ENCODE measurements at places on chromosomes 12 and 14.

GRCh38 chr12:93127582-93128331 lies 198.7 kb upstream of the EEA1 start:
- DNase-seq: no peak

GRCh38 chr12:57126561-57126960 lies 1.7 kb upstream of the LRP1 start:
- DNase-seq: no peak

DNA sequence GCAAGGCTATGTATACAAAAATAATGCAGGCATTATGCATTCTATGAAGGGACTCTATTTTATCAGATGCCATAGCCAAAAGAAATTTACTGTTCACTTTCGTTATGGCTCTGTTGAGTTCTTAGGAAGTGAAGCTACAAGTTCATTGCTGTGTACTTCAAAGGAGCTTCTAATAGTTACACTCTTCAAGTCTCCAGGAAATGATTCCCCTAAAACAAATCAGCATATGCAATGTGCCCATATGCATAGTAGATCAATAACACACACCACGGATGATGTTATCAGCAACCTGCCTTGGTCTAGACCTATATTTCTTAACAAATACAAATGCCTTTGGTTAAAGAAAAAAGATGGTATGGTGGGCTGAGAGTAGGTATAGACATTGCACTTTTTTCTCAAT lies 83.4 kb downstream of the AKAP6 start:
- DNase-seq: no peak

DNA sequence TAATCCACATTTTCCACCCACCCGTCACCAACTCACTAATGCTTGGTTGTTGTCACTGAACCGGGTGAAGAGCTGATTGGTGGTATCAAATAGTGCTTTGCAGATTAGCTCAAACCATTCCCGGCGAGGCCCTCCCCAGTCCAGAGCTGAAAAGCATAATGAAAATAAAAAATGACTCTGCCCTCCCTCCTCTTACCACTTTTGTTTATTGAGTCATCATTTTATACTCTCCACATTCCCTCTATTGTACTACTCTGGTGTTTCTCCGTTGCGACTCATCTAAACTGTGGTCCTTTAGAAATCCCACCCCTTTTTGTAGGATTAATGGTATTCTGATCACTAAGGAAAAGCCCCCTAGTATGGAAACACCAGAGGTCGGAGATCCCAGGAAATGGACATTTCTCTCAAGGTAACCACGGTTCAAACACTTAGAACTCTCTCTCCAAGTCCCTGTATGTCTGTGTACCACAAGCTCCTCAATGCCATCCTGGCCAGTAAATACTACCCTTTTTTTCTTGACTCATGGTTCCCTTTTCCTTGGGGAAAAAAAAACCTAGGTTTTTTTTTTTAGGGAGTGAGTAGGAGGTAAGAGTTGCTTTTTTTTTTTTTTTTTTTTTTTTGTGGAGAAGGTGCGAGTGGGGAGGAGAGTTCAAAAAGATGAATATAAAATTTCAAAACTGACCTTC lies 42.0 kb downstream of the AREL1 start:
- DNase-seq: no peak

DNA sequence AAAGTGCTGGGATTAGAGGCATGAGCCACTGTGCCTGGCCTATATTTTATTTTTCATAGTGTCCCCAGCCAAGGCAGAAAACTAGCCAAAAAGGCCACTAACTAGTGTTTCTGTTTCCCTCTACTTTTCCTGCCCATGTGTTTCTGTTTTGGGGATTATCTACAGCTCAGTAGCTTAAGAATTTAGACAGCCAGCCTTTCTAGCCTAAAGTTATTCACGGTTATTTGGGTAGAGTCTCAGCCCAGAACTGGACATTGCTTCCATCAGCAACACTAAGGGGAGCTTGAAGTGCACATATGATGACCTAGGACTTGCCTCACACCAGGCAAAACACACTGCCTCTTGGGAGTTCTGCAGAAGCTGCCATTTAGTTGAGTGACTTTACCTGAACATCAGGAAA lies 17.9 kb downstream of the PROX2 start:
- DNase-seq: no peak

- no peak for DNase-seq
Measured at GRCh38 chr12:124456133-124456651, 111.2 kb downstream of the NCOR2 start.

GRCh38 chr14:103739466-103739792 lies 23.8 kb downstream of the ZFYVE21 start:
- no peak for DNase-seq

DNA sequence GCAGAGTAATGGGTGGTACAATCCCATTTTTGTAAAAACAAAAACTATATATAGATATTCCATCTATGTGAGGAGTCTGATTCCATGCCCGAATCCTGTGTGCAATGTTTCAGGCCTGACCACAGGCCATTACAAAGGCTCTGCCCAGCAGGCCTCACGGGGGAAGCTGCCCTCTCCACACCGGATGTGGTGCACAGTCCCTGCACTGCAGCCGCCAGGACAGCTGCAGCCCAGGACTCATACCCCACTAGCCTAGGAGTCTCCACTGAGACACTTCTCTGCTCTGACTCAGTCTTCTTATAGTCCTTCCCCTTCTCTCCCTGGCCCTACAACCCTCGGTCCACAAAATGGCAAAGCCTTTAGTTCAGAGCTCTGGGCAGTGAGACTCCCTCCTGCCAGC lies 190.4 kb downstream of the PPM1H start:
- DNase-seq: no peak

GRCh38 chr14:23572836-23573235 lies 5.2 kb upstream of the AP1G2 start:
- no peak for DNase-seq

DNA sequence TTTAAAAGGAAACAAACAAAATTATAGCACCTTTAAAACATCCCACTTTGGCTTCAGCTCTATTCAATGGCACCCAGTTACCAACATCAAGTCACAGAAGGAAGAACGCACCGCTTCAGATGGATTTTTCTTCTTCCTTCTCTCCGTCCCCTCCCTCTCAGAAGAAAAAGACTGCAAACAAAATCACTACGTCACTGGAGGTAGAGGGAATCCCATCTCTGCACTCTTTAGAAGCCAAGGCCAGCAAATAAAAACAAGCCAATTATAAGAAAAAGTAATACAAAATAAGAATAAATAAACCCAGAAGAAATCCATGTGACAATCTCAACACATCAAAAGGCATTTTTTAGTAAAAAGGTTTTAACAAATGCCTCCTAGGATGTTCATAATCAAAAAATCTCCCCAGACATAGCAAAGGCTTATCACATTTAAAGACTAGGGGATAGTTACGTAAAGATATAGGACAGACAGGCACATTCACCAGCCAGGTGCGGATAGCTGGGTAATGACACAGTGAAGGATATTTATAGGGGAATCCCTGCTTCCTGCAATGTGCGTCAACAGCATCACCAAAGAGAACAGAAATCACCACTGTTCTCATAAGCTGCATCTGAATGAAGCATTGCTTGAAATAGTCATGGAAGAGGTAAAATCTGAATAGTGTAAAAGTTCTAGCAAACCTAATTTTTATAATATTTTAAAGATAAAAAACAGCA lies 89.4 kb downstream of the R3HDM2 start:
- DNase-seq: no peak

DNA sequence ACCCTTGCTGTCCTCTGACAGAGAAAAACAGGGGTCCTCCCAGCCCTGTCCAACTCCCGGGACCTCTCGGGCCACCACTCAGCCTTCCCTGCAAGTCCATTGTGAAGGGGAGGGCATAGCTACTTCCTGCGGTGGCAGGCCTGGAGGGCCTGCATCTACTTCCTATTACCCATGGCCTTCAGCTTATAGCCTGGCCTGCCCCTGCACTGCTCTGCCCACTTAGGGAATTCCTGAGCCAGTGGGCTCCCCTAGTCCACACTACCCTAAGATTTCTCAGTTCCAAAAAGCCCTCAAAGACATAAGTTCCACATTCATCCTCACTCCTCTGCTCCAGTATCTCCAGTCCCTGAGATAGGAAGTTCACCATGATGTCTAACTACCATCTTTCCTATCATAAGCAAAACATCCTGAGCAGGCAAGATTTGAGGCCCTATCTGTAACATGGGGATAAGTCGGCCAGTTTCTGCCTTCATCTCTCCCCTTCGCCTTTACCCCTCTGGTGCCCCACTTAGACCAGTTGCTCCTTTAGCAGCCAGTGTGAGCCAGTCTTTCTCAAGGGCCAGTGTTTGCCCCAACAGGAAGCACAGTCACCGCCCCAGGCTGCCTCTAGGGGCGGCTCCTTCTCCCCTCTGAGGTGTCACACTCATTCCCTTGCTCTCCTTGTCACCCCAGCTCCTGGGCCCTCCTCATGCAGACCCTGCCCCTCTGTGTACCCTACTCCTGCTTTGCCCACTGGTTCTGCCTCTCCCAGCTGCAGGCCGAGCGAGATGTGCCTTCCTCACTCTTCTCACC lies 10.9 kb downstream of the HDAC7 start:
- DNase-seq: no peak

DNA sequence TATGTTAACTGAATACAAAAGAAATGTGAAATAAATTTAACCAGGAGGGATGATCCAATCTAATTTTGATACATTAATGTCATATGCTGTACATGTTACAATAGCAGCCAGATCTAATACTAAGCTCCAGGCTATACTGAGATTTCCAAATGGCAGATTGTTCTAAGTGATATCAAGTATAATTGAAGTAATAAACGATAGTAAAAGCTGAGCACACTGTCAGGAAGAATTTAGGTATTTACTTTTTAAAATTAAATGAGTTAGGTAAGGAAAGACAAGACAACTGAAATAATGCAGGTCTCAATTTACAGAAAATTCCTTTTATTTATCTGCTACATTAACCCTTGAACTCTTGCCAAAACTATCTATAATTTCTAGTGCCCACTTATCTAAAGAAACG lies 39.9 kb downstream of the INSM2 start:
- no peak for DNase-seq

GRCh38 chr14:81176241-81176640 lies 44.5 kb downstream of the GTF2A1 start:
- DNase-seq: no peak

- DNase-seq: no peak
Measured at GRCh38 chr14:52910572-52910971, 40.3 kb downstream of the FERMT2 start.

DNA sequence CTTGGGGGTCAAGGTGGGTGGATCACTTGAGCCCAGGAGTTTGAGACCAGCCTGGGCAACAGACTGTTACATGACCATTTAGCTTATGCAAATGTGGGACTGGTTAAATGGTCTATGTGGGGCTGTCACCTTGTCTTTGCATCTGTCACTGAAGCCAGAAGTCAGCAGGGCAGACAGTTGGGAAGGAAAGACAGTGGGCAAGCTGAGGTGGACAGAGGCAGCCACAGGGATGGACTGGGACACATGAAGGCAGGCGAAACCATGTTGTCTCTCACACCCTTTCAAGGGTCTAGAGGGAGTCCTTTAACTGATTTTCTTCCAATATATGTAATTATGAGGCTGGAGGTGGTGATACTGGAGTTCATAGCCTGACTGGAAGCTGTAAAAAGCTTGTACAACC lies 426.4 kb downstream of the TMEM121 start:
- DNase-seq: no peak

DNA sequence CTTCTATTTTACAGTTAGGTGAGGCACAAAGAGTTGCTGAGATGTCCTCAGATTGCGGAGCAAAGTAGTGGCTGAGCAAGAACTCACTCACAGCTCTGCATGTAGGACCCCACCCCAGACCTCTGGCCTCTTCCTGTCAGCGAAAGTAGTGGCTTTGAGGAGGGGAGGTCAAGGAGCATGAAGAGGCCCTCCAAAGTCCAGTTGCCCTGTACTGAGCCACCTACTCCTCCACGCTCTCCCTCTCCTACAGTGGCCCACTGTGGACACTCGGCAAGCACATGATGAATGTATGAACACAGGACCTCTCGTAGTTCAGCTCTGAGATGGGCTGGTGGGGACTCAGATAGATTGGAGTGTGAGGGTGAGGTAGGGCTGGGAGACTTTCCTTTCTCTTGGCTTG lies 5.3 kb upstream of the PLEKHH1 start:
- DNase-seq: no peak

- DNase-seq: no peak
Measured at GRCh38 chr14:103531421-103532215, 2.6 kb downstream of the TRMT61A start.

- no peak for DNase-seq
Measured at GRCh38 chr12:16523951-16524331, 82.0 kb downstream of the LMO3 start.

GRCh38 chr12:9719790-9720189 lies 13.1 kb downstream of the CLECL1 start:
- no peak for DNase-seq

DNA sequence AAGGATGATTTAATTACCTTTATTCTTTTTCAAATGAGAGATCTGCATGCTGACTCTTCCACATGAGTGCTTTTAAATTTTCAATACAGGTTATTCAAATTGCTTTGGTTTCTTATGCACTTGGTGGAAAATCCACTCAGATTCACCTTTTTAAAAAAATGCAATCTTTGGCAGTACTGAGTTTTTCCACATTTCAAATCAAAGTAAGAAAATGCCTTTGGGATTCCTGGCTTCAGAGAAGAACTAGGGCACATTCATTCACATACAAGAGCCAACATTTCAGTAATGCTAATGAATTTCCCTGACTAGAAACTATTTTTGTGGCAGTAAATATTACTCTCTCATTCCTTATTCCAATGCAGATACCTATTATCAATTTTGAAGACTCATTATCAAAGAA lies 342.2 kb downstream of the ETNK1 start:
- DNase-seq: no peak

- no peak for DNase-seq
Measured at GRCh38 chr14:62674563-62675237, 370.6 kb downstream of the KCNH5 start.

- no peak for DNase-seq
Measured at GRCh38 chr14:62988967-62989366, 56.3 kb downstream of the KCNH5 start.

DNA sequence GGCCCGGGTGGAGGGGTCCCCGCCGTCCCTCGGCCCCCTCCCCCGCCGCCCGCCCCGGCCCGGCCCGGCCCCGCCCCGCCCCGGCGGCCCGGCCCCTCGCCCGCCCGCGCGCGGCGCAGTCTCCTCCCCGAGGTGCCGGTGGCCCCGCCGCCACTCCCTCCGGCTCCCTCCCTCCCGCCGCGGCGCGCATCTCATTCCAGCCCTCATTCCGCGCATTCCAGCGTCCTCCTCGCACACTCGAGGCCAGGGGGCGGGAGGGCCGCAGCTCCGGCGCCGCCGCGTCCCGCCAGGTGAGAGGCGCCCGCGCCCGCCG lies at the start of gene TEAD4:
Gene TEAD4, plus strand, starts transcription at position 206 of the 313 bp plus-strand sequence.
- DNase-seq: no peak

All from stimulated activated CD4-positive, alpha-beta T cell treated with anti-CD3 and anti-CD28 coated beads, TNF-alpha, amount 100 ng/mL, for 4 hours (primary cell).